HCT116 (cell line): ENCODE measurements at places on chromosomes 16 and 17. TPM values are rescaled to one million over a fixed set of nuclear protein-coding genes. Genes with fewer than 3 reads are reported as not detected.

- no peak overlapping the region for H3K4me3 ChIP-seq
- no peaks in the 10 kb centered on the region for H3K27me3 ChIP-seq
- H3K36me3 ChIP-seq = peaks cover 19% of the 10 kb centered on the region
- H3K27ac ChIP-seq = no peak overlapping the region
Observed at GRCh38 chr17:40032322-40033320, 17.4 kb downstream of the CSF3 start.

Gene KIF19
- 0.15 TPM for total RNA-seq

GRCh38 chr16:72112452-72112792 lies 18.8 kb downstream of the DHX38 start:
- no peak overlapping the region for H3K27ac ChIP-seq
- DNase-seq = no peak
- H3K4me3 ChIP-seq = no peak overlapping the region
- H3K4me1 ChIP-seq = no peaks in the 10 kb centered on the region
- no peaks in the 10 kb centered on the region for H3K27me3 ChIP-seq

DNA sequence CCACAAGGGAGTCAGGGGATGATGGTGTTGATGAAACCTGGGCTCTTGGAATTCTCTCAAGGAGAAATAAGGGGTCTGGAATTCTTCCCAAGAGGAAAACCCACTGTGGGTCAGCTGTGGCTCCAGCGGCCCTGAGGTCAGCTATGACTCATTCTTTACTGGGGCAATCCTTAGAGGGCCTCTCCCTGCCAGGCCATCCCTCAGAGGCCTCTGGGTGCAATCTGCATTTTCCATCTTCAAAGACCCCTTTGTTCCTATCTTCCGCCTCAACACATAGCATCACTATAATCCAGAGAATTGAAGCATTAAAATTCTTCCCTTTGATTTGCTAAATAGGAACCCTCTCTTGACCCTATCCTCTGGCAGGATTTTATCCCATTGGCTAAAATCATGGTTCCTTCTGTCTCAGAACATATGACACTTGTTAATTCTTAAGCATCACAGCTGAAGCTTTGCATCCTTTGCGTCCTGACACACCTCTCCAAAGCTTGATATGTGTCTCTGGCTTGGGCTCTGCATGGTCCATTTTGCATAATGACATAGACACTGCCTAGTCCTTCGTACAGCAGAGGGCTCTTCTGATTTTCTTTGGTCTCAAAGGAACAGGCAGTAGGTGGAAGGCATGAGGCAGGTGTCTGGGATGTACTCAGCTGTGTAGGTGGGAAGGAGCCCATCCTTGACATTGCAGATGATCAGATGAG lies 4.4 kb upstream of the KRT37 start:
- no peak overlapping the region for H3K4me3 ChIP-seq
- H3K27me3 ChIP-seq = no peaks in the 10 kb centered on the region
- no peak for DNase-seq
- H3K36me3 ChIP-seq = no peaks in the 10 kb centered on the region

Gene CHST6
- total RNA-seq = 17.9 TPM

Gene HOXB4
- 11.3 TPM for total RNA-seq

- no peaks in the 10 kb centered on the region for H3K36me3 ChIP-seq
- DNase-seq = no peak
- H3K27ac ChIP-seq = no peak overlapping the region
- no peaks in the 10 kb centered on the region for H3K27me3 ChIP-seq
Observed at GRCh38 chr17:47279062-47279801, 25.6 kb downstream of the ITGB3 start.

- no peak for DNase-seq
- no peaks in the 10 kb centered on the region for H3K36me3 ChIP-seq
- H3K4me3 ChIP-seq = no peak overlapping the region
- peaks cover 39% of the 10 kb centered on the region for H3K4me1 ChIP-seq
Observed at GRCh38 chr17:17853811-17854447, 17.1 kb upstream of the SREBF1 start.

GRCh38 chr16:58187665-58188421 lies 10.1 kb downstream of the CSNK2A2 start:
- no peak for DNase-seq
- peaks cover 68% of the 10 kb centered on the region for H3K36me3 ChIP-seq
- no peaks in the 10 kb centered on the region for H3K27me3 ChIP-seq
- H3K4me1 ChIP-seq = no peaks in the 10 kb centered on the region

- H3K4me1 ChIP-seq = no peaks in the 10 kb centered on the region
- H3K27ac ChIP-seq = no peak overlapping the region
- no peak overlapping the region for H3K4me3 ChIP-seq
- no peak for DNase-seq
- peaks cover 5% of the 10 kb centered on the region; the same call in 1 of the 2 replicates for H3K27me3 ChIP-seq
- H3K36me3 ChIP-seq = no peaks in the 10 kb centered on the region
Observed at GRCh38 chr16:82373976-82374375, 204.0 kb upstream of the MPHOSPH6 start.

- no peaks in the 10 kb centered on the region for H3K36me3 ChIP-seq
- no peaks in the 10 kb centered on the region for H3K27me3 ChIP-seq
- H3K27ac ChIP-seq = no peak overlapping the region
- peaks cover 10% of the 10 kb centered on the region for H3K4me1 ChIP-seq
Observed at GRCh38 chr17:27520491-27521185, 64.4 kb downstream of the KSR1 start.

DNA sequence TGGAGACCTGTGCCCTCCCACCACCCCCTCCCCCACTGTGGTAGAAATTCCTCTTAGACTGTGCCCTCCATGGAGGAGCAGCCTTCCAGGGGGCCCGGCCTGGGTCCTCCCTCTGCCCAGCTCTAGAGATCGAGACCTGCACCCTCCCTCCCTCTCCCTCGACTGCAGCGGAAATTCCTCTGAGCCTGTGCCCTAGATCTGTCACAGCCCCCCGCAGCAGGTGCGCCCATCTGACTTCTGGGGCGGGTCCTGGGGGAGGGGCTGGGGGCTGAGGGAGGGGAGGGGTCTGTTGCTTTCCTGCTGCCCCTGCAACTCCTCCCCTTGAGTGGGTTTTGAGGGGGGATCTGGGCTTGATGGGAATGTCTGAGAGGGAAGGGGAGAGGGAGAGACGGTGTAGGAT lies 177.8 kb upstream of the GSE1 start:
- H3K36me3 ChIP-seq = no peaks in the 10 kb centered on the region
- no peak overlapping the region for H3K4me3 ChIP-seq
- no peak for DNase-seq
- no peak overlapping the region for H3K27ac ChIP-seq
- H3K4me1 ChIP-seq = no peaks in the 10 kb centered on the region
- H3K27me3 ChIP-seq = no peaks in the 10 kb centered on the region

Gene TMIGD1
- not detected for total RNA-seq

- H3K27ac ChIP-seq = no peak overlapping the region
- DNase-seq = no peak
- H3K27me3 ChIP-seq = no peaks in the 10 kb centered on the region
- no peaks in the 10 kb centered on the region for H3K4me1 ChIP-seq
Observed at GRCh38 chr17:69144331-69145255, 2.9 kb upstream of the ABCA6 start.

DNA sequence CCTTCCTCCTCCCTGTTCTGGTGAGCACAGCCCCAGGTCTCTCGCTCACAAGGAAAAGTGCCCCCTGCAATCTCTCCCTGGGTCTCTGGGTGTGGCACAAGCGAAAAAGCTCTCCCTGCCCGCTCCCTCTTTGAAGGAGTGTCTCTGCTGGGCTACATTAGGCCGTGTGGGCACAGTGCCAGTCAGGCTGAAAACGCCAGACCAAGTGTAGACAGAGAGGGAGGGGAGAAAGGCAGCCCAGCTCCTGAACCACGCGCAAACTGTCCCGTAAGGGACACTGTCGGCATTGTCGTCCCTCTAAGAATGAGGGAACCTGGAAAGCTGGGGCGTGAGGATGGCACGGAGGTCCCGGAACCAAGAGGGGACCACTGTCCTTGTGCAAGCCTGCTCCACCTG lies 3.9 kb downstream of the SMIM5 start:
- H3K4me1 ChIP-seq = peaks cover 52% of the 10 kb centered on the region
- DNase-seq = no peak
- H3K27ac ChIP-seq = no peak overlapping the region
- H3K36me3 ChIP-seq = 0 out of 2 replicates have a peak, but pooled peaks cover 3% of the 10 kb centered on the region

DNA sequence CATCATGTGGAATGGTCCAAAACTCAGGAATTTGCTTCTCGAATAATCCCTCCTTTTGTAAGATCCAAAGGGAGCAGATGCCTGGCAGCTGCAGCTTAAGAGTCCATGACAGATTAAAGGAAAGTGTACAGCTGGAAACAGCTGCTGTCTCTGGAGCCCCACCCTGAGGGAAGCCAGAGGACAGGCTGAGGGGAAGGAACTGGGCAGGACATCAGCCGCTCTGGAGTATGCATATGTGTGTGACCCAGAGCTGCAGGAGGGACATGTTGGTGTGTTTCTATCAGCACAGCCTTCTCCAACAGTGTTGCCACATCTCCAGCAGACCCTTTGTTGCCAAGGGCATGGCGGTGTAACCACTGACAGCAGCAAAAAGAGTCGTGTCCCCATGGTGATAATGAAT lies 46.2 kb downstream of the CYB561 start:
- no peak for DNase-seq
- H3K4me3 ChIP-seq = no peak overlapping the region
- no peaks in the 10 kb centered on the region; the same call in 1 of the 2 replicates for H3K36me3 ChIP-seq

Gene RND2
- 0.66 TPM for total RNA-seq

GRCh38 chr16:12917653-12918052 lies 16.3 kb downstream of the SHISA9 start:
- no peaks in the 10 kb centered on the region for H3K4me1 ChIP-seq
- no peak overlapping the region for H3K27ac ChIP-seq
- no peak for DNase-seq
- no peaks in the 10 kb centered on the region for H3K36me3 ChIP-seq

DNA sequence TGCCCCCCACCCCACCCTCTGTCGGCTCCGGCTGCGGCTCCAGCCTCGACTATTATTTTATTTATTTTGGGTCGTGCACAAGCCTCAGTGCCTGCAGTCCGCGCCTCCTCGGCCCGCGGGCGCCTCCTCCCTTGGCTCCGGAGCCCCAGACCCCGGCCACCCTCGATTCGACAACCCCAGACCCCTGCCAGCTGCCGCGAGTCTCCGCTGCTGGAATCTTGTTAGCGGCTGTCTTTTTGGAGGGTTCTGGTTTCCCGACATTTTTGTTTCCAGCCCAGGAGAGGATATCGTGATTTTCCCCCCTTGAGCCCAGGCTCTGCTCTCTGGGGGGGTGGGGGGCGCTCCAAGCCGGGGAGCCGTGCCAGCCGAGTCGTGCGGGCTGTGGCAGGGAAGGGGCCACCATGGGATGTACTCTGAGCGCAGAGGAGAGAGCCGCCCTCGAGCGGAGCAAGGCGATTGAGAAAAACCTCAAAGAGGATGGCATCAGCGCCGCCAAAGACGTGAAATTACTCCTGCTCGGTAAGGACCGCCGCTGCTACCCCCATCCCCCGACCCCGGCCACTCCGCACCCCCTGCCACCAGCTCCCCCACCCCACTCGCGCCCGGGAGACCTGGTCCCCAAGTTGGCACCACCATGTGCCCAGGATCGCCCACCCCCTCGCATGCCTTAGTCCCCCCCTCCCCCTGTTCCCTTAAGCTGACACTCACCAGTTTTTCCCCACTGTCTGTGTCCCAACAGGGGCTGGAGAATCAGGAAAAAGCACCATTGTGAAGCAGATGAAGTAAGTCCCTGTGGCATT lies 746 bp downstream of the GNAO1 start:
- peaks cover 29% of the 10 kb centered on the region for H3K27me3 ChIP-seq
- no peaks in the 10 kb centered on the region for H3K4me1 ChIP-seq

Gene ITGAD
- total RNA-seq = 0.12 TPM

Gene RNF40
- total RNA-seq = 90.3 TPM

Gene DHODH
- 22.1 TPM for total RNA-seq

- H3K36me3 ChIP-seq = peaks cover 3% of the 10 kb centered on the region; the same call in 1 of the 2 replicates
- H3K4me1 ChIP-seq = peaks cover 44% of the 10 kb centered on the region
- no peak overlapping the region for H3K4me3 ChIP-seq
- no peak overlapping the region for H3K27ac ChIP-seq
Observed at GRCh38 chr17:39702901-39703893, 3.3 kb downstream of the ERBB2 start.

DNA sequence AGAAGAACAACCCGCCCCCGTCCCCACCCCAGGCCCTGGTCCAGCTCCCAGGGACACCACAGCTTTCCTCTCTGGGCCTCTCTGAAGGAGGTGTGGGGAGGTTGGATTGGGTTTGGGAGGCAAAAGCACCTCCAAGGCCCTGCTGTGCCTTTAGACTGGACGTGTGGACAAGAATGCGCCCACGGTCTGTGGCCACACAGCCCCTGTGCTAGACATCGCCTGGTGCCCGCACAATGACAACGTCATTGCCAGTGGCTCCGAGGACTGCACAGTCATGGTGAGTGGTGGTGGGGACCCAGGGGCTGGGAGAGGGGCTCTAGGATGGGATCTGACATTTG lies 3.0 kb downstream of the CORO1A start:
- H3K4me1 ChIP-seq = peaks cover 5% of the 10 kb centered on the region; the same call in 1 of the 2 replicates
- no peaks in the 10 kb centered on the region for H3K36me3 ChIP-seq
- no peak for DNase-seq
- H3K27ac ChIP-seq = no peak overlapping the region

DNA sequence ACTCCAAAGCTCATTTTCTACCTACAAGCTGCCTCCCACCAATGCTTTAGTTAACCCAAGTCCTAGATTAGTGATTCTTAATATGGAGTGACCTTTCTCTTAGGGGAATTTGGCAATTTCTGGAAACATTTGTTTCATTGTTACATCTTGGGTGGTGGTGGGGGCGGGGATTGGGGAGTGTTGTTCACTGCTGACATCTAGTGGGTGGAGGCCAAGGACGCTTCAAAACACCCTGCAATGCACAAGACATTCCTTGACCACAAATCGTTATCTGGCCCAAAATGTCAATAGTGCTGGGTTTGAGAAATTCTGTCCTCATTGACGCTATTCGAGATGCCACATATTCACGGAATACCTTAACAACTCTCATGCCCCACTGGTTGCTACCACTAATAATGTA lies 282.9 kb downstream of the RBFOX1 start:
- no peaks in the 10 kb centered on the region for H3K27me3 ChIP-seq
- DNase-seq = no peak
- no peaks in the 10 kb centered on the region for H3K4me1 ChIP-seq
- no peaks in the 10 kb centered on the region for H3K36me3 ChIP-seq
- H3K27ac ChIP-seq = no peak overlapping the region
- no peak overlapping the region for H3K4me3 ChIP-seq

Gene MMP15
- 38.5 TPM for total RNA-seq

Gene AANAT
- total RNA-seq = not detected

GRCh38 chr17:63356337-63356757 lies 89.8 kb downstream of the CYB561 start:
- peak; percentile 43 for DNase-seq
- no peak overlapping the region for H3K4me3 ChIP-seq
- H3K27me3 ChIP-seq = no peaks in the 10 kb centered on the region
- H3K27ac ChIP-seq = no peak overlapping the region
- no peaks in the 10 kb centered on the region for H3K36me3 ChIP-seq
- peaks cover 12% of the 10 kb centered on the region for H3K4me1 ChIP-seq

Gene FOXF1
- total RNA-seq = 2.4 TPM
